ENCODE measurements at places on chromosomes 2 and 18.

DNA sequence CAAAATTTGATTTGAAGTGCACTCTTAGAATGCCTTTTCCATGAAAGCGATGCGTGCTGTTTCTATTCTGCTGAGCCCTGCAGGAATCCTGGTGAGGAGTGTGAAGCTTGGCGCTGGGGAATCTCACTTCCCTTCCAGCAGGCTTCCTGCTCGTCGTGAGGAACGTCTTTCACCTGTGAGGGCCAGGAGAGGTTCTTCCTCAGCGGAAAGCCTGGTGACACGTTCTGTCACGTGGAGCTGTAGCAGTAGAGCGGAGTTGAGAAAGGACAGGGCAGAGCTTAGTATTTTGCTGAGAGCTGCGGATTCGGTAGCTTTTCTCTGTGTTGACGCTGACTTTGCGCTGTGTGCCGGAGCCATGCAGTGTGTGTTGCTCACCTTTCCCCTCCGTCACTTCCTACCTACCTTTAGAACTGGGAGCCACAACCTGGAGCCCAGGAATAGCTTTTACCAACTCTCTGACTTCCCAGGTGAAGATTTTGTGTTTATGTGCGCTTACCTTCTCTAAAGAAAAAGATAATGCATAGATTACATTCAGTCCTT is 294.8 kb downstream of the PTGR3 start:
- no peak for DNase-seq

GRCh38 chr2:71879509-71880184 is 268.0 kb downstream of the CYP26B1 start:
- DNase-seq: no peak

DNA sequence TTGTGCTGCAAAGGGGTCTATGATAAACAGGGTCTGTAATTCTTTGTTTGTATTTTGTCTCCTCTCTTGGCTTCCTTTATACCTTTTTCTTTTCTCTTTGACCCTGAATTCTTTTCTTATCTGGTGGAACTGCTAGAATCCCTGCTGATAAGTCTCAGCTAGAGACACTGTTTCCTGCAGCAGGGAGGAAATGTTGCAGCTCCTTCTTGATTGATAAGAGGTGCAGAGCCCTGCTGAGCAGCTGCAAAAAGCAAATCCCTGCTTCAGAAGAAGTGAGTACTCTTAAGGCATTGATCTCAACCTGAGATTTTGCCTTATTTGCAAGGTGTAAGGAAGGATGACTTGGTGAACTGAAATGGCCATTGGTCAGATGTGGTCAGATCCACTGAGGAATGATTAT is 167.8 kb downstream of the NUP35 start:
- DNase-seq: no peak

DNA sequence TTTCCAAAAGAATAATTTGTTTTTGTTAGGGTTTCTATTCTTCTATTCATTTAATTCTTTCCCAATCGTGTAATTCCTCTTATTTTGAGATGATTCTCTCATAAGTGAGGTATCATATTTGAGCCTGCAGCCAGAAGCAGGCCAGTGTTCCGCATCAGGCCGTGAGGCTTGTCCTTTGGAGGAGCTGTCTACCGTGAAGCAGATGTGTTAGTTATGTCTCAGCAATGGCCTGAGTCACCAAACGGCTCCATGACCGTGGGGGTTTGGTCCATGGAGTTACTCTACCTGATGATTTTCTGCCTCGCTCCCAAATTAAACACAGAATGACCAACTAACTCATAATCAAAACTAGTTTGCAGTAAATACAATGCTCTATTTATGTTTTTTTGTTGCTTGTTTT is 64.2 kb upstream of the TMEM87B start:
- DNase-seq: no peak

- DNase-seq: no peak
Measured at GRCh38 chr2:211387734-211388133, 831.3 kb downstream of the CPS1 start.

GRCh38 chr2:218540015-218540414 is 28.1 kb downstream of the USP37 start:
- no peak for DNase-seq

DNA sequence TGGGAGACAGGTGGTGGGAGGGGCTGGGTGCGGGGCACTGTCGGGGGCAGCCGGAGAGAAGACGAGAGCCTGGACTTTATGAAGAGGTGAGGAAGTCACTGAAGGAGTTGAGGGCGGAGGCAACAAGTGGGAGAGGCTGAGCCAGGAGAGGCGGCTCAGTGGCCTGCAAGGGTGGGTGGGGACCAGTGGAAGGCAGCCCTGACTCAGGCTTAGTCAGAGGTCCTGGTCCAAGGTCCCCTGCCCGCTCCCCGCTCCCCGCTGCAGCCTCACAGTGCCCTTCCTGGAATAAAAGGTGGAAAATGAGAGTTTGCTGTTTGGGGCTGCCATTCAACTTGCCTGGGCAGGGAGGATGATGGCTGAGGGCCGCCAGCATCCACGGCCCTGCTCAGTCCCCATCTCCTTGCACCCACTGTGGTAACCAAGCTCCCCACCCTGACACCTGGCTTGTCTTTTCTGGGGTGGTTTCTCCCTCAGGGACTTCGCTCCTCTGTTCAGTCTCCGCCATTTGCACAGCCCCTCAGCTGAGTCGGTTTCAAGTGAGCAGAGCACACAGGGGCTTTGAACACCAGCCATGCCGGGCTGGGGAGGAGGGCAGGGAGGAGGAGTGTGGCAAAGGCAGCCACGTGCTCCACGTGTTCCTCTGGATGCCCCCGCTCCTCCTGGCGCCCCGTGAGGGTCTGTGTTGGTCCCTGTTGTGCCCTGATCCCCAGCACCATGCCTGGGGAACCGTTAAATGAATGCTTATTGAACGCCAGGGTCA is 13.7 kb upstream of the RALB start:
- DNase-seq: no peak

GRCh38 chr18:22399949-22400348 is 17.8 kb downstream of the CTAGE1 start:
- DNase-seq: no peak

- DNase-seq: no peak
Measured at GRCh38 chr18:78753240-78753639, 226.4 kb upstream of the SALL3 start.

- DNase-seq: no peak
Measured at GRCh38 chr18:24420551-24420950, 5.9 kb upstream of the IMPACT start.

- DNase-seq: no peak
Measured at GRCh38 chr2:204000446-204000845, 63.9 kb downstream of the ICOS start.

DNA sequence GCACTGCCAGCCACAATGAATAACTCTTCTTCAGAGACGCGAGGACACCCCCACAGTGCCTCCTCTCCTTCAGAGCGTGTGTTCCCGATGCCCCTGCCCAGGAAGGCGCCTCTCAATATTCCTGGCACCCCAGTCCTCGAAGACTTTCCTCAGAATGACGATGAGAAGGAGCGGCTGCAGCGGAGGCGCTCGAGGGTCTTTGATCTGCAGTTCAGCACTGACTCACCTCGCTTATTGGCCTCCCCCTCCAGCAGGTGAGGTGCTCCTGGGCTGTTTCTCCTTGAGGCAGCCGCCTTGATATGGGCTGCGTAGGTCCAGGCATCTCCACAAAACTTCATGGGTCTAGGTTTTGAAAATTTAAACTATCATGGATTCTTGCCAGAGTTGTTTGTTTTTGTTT is 6.1 kb downstream of the NCAPH start:
- DNase-seq: no peak

DNA sequence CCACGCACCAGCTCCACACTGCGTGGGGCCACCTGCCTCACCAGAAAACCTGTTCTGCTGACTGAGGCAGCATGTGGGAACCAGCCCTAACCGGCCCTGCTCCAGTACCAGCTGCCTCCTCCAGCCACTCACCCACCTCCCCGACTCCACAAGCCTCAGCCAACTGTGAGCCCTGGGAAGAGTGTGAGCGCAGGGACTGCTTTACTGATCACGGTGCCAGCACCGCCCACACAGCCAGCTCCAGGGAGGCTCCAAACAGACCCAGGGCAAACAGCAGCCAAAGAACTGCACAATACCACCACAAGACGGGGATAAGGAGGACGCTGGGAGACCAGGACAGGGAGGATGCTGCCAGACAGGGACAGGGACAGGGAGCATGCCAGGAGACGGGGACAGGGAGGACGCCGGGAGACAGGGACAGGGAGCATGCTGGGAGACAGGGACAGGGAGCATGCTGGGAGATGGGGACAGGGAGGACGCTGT is 28.4 kb downstream of the EIPR1 start:
- no peak for DNase-seq

- DNase-seq: no peak
Measured at GRCh38 chr2:179412112-179412511, 147.5 kb upstream of the SESTD1 start.

DNA sequence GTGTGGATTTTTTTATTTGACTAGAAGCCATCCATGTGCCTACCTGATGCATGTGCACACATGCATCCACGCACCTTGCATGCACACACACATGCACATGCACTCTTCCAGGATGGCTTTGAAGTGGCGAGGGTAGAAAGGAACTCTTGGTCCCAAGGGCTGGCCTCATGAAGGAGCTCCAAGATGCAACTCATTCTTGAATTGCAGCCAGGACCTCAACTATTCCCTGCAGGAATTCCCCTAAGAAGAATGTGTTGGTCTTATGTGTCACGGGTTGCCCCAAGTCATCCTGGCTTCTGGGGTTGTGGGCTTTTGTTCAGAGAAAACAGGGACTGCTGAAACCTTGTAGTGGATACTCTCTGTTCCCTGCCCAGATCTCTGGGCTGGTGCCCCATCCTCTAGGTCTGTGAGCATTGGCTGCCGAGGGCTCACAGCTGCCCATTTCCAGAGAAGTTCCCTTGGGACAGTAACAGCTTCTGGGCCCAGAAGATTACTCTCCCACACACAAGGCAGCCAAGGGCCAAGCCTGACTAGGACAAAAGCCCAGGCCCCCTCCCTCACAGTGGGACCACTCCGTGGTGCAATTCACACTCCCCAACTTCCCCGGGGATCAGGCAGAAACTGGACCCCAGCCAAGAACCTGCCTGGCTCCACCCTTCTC is 137.6 kb downstream of the COPS8 start:
- DNase-seq: no peak

DNA sequence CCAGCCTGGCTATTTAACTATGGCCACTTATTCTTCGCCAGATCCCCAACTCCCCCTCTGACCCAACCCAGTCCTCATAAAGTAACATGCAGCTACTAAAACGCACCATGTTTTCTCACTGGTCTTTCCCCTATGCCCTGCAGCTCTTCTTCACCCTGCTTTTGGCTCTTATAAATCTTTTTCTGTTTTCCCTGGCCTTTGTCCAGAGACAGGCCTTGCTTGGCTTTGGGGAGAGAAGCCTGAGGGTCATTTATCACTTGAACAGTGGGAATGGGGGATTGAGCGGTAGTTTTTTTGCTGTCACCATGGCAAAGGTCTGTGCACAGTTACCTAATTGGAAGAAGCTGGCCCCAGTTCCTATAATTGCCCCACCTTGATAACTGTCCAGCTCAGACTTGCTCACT is 202.9 kb upstream of the NT5C1B start:
- no peak for DNase-seq

DNA sequence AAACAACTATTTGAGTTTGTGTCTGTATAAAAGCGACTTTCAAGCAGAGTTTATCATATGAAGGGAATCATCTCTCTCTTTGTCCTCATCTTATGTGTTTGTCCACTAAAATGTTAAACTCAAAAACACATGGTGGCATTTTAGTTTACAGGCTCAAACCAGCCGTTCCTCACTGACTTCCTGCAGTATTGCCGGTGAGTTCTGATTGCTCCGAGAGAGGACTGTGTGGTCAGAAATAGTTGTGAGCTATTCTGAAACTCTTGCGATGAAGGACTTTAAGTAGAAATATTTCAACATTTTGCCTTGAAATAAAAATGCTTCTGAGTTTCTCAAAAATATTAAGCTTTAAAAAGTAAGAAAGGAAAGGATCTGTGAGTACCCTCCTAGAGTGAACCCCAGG is 163.2 kb upstream of the CAVIN2 start:
- DNase-seq: no peak

GRCh38 chr2:20454036-20454981 is 7.4 kb downstream of the RHOB start:
- no peak for DNase-seq

- DNase-seq: no peak
Measured at GRCh38 chr2:242022550-242023290, 153.2 kb downstream of the RTP5 start.

GRCh38 chr18:37309861-37310260 is 255.7 kb downstream of the CELF4 start:
- DNase-seq: no peak

GRCh38 chr18:9736286-9736835 is 28.3 kb downstream of the RAB31 start:
- no peak for DNase-seq

DNA sequence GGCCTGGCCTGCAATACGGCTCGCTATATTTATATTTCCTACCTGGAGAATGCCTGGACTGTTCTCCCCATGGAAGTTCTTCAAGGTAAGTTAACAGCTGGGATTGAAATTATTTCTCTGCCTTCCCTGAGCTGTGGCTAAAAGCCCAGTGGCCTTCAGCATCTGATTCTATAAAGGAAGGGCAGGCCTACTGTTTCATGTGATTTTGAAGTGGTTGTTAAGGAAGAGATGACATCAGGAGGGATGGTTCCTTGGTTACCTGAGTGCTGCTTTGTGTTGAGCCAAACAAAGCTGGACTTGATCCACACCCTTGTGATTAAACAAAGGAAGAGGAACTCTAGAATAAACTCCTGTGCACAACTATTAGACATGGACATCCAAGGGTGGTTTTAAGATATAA is 61.6 kb downstream of the MFSD6 start:
- peak; percentile 17 for DNase-seq

DNA sequence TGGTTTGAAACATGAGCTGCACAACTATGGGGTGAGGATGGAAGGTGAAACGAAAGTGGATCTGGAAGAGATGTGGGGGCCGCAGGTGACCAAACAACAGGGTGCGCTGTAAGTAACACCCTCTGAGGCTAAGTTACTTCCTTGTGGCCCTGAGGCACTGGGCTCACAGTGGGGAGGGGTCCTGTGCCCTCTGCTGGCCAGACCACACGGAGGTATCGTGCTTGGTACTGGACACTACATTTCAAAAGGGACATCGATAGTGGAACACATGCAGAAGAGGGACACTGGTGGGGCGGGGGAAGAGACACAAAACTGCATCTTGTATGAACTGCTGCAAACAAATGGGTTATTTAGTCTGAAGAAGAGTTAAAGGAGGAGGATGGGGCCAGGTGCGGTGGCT is 110.6 kb downstream of the CLIP4 start:
- DNase-seq: no peak

- DNase-seq: no peak
Measured at GRCh38 chr2:18814387-18814786, 225.0 kb upstream of the NT5C1B start.

- no peak for DNase-seq
Measured at GRCh38 chr2:230870544-230871360, 6.0 kb downstream of the ITM2C start.
